ENCODE measurements at places on chromosomes 2 and 18.

- DNase-seq = peak; percentile 37
Measured at GRCh38 chr2:231263118-231263831, 64.8 kb downstream of the ARMC9 start.

DNA sequence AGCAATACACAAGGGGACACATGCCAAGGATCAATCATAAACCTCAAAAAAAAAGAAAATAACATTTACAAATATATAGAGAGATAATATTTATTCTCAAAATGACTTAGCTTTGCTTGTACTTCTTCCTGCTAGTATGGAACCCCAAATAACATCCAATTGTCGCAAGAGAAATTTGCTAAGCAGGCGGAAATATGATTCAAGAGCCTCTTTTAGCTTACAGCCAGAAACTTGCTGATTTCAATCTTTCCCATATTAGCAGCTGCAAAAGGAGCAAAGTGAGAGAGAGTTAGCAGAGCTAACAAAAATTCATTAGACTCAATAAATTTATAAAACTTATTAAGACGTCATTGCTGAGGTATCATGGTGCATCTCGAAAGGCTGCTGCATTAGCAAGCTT lies 294.9 kb downstream of the FSIP2 start:
- DNase-seq = no peak

DNA sequence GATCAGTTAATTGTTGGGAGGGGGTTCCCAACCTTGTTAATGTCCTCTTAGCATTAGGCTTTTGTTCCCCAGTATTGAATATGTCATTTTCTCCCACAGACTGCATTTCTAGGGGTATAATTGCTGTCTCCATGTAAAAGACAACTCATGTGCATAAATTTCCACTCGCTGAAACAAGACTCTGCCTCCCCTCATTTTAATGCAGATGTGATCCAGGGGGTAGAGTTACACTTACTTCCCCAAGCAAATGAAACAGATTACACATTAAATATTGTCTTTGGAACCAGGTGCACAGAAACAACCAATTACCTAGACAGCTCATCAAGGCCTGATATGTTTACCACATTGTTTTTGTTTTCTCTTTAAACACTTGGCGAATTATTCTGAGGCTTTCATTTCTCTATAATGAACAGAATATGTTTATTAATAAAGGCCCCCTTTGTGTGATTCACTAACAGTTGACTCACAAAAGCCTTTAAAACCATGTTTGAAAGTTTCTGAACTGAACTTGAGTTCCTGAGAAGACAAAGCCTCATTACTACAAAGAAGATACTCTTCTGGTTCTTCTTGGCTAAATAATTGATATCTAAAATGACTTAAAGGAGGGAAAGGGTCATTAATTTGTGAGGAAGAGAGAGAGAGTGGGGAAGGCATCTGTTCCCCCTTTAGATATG lies 15.0 kb upstream of the ACVR1 start:
- DNase-seq = no peak

GRCh38 chr2:120677696-120678247 lies 57.9 kb upstream of the GLI2 start:
- no peak for DNase-seq

DNA sequence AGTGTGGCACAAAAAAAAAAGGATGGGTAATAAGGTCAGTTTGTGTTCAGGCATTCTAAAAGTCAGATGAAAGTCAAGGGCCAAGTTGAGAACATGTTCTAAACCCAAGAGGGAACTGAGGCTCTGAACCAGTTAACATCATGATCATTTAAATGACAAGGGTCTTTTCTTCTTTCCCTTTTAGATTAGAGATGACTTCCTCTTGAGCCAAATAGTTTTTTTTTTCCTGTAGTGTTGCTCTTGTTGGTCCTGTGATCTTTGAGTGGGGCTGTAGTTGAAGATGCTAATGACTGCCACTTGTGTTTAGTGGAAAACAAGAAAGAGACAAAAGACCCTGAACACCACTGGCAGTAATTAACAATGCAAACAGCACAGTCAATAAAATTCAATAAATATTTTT lies 482.7 kb upstream of the SYT4 start:
- no peak for DNase-seq

DNA sequence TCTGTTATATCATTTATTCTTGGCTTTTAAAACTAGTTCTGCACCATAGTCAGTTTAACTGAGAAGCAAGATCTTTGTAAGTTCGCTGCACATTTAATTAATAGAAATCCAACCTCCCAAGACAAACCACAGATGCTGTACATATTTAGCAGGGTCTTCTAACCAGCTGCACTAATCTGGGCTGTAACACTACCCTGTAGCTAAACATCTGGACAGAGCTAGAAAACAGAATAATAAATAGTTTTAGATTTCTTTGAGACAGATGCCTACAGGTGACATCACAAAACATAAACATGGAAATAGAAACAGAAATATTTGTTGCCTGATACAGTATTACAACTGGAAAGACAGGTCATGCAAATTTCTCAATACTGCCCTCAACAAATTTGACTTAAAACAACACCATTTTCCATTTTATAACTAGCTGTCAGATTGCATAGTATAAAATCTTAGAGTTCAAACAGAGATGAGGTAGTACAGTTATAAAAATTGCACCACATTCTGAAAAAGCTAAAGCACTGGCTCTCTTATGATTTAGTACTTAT lies 315.1 kb downstream of the NR4A2 start:
- no peak for DNase-seq

- no peak for DNase-seq
Measured at GRCh38 chr2:68172990-68173700, 15.5 kb downstream of the PNO1 start.

DNA sequence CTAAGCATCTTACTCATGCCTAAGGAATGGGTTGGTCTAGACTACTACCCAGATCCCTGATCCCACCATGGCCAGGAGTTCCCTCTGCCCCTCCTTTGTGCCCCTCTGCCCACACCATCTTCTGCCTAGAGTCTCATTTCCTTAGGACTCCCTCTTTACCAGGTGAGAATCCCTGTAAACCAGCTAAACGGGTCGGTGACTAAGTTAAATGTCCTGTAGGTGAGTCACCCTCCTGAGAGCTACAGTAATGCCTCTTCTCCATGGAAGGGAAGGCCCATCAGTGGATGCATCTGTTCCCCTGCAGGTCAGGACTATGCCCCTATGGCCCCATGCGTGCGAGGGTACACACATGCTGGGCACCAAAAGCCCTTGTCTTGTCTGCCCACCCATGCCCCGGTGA lies 25.4 kb downstream of the PTGR3 start:
- DNase-seq = no peak

DNA sequence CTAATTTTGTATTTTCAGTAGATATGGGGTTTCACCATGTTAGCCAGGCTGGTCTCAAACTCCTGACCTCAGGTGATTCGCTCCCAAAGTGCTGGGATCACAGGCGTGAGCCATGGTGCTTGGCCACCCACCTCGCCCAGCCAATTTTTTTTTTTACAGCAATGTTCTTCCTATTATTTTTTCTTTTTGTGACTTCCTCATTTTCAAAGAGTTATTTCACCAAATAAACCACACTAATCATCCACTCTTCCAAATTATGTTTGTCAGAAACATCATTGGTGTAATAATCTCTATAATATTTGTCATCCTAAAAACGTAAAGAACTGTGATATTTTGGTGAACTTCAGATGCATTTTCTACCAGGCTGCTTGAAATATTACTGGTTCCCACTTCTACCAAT lies 16.3 kb upstream of the PDCL3 start:
- no peak for DNase-seq

DNA sequence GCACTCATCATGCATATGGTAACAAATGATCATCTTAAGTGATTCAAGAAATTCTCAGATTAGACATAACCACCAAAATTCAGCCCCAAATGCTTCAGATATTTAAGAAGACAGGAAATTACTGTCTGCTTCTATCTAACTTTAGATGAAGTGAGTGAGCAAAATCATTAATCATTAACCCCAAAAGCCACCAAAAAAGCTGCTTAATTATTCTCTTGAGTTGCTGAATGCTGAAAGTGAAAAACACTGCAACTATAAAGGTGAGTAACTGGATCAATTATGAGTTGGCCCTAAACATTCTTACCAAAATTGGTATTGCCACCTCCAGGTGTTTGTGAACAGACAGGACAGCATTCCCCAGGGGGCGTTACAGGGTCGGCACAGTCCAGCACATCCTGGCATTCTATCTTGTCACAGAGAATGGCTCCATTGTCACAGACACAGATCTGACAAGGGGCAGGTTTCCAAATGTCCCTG lies 69.6 kb downstream of the COL5A2 start:
- no peak for DNase-seq

GRCh38 chr2:120863146-120863545 lies 127.5 kb downstream of the GLI2 start:
- no peak for DNase-seq

GRCh38 chr2:149873936-149874335 lies 286.4 kb upstream of the MMADHC start:
- no peak for DNase-seq

GRCh38 chr2:224946895-224947294 lies 95.4 kb downstream of the DOCK10 start:
- no peak for DNase-seq

DNA sequence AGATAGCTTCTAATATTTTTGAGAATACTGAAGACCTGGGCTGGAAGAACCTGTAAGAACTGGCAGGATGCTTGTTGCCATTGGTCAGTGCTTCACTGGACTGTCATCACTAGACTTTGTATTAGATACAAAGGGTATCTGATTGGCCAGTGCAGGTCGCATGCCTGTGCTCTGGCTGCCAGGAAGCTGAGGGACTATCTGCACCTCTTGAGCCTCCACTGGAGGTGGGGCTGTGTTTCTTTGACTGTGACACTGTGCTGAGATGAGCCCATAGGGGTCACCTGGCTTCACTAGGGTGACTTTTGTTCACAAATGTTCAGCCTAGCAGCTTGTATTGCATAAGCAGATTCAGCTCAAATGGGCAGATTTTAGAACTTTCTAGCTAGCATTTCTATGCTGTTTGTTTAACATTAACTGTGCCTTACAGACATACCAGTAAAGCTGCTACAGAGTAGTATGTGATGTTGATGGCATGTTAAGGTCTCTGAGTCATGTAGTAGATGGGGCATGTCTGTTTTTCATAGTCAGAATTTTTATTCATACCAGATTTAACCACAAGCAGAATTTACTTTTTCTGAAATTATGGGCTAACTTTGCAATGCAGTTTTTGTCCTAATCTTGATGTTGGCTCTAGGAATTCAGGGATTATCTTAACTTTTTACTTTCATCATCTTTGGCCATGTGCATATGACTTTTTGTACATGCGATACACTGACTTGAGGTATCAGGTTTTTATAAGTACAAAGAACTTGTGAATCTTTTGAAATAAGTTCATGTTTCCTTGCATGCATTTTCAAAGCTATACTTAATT lies 56.1 kb downstream of the RHBDD1 start:
- DNase-seq = peak; percentile 74

DNA sequence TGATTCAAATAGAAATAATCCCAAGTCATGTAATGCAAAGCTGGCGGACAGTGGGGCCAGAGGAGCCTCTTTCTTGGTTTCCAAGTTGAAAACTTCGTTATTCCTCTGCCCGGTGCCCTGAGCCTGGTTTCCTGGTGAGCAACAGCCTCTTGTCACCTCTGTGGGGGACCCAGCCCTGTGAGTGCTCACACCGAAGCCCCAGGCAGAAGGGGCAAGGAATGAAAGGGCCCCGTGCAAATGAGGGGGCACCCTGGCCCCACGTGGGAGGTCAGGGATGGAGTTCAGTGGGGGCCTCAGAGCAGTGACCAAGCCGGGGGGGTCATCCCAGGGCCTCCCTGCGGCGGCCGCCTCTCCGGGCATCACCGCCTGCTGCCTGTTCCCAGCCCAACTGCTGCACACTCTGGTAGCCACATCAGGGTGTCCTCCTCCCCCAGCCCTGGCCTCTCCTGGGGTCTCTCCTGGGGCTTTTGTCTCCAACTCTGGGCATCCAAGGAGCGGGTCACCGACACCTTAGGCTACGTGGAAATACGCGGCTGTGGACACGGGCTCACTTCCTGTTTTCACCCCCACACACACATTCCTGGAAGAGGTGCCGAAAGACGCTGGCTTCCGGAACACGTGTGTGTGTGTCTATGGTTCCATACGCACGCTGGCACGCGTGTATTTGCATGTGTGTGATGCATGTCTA lies 64.5 kb downstream of the TWIST2 start:
- DNase-seq = no peak

DNA sequence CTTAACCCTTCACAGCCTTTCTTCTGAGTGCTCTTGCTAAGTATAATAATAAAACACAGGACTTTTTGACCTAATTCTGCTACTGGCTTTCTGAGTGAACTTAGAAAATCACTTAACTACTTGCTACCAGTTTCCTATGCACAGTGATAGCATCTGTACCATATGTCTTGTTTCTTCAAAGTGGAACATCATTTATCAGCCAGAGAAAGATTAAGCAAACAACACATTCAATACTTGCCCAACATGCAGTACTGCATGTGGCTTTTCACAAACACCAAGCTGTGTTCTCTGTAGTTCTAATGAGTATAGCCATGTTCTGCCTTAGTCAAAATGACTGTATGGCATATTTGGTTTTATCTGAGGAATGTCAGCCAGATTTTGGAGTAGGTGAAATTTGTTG lies 1286.6 kb upstream of the ZEB2 start:
- DNase-seq = no peak

GRCh38 chr2:9990736-9991135 lies 39.2 kb downstream of the GRHL1 start:
- DNase-seq = no peak

DNA sequence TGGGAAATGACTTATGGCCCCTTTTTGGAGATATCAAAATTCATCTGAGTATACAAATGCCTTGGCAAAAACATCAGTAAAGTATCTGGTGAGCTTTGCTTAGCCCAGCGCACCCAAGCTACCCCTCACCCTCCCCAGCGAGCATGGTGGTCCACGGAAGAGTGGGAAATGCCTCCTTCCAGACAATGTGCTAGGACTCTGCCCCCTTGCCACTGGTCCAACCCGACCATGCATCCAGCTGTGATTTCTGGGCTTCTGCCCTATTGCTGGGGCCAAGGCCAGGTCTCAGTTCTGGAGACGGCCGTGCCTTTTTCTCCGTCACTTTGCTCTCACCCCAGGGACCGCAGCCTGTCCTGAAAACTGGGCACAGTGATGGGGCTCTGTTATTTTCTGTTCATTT lies 31.8 kb upstream of the CCL20 start:
- no peak for DNase-seq

GRCh38 chr18:23995180-23995579 lies 19.4 kb upstream of the TTC39C start:
- no peak for DNase-seq

DNA sequence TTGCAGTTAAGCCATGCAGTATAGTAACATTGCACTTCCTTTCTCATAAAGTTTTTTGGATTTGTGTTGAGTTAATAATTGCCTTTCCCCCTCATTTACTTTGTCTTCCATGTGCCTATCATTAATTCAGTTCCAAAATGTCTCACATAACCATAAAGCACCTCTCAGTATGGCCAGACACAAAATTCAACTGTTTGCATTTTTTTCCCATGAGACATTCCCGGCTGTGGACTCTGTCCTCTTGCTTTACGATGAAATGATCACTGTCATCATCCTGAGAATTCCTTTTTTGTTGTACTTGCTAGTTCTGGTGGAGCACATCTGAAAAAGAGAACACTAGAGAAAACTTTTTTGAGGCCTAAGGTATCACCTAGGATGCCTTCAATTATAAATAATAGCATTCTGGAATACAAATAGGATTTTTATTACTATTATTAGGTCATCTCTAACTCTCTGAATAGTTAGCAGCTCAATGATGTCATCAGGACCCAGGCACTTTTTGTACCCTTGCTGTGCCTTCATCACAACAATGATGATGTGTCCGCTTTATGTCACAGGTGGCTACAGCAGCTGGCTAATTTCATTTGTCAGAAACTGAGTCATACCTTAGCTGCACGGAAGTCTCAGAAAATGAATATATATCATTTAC lies 8.5 kb upstream of the ATP8B1 start:
- no peak for DNase-seq

GRCh38 chr2:121263996-121264715 lies 20.8 kb downstream of the TFCP2L1 start:
- DNase-seq = no peak

Data from AG04450 (cell line).